Upper lobe of left lung (tissue), 6 donors: ENCODE measurements at places on chromosomes 1 and 21. TPM values are rescaled to one million over a fixed set of nuclear protein-coding genes. Genes with fewer than 3 reads are reported as not detected.
A peak's percentile ranks its signal among the peaks of the same experiment; 100 is the strongest.

- DNase-seq: no peak
Measured at GRCh38 chr21:28485301-28486022, 507.2 kb downstream of the LTN1 start.

DNA sequence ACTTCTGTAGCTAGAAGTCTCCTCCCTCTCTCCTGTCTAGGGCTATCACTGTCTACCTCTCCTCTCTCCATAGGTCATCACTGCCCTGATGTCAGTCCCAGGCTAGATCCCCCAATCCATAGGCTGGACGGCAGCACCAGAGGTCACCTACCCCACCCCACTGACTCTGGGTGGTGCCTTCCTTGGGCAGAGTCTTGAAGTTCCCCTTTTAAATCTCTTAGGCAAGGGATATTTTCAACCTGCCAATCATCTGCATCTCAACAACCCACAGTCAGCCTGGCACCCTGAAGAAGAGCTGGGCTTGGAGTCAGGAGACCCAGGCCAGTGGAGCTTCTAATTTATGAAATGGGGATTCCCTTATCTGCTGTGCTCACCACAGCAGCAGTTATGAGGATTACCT is 13.2 kb downstream of the MYBPH start:
- DNase-seq: no peak

GRCh38 chr1:74674278-74675048 is 871 bp upstream of the ERICH3 start:
- DNase-seq: no peak

DNA sequence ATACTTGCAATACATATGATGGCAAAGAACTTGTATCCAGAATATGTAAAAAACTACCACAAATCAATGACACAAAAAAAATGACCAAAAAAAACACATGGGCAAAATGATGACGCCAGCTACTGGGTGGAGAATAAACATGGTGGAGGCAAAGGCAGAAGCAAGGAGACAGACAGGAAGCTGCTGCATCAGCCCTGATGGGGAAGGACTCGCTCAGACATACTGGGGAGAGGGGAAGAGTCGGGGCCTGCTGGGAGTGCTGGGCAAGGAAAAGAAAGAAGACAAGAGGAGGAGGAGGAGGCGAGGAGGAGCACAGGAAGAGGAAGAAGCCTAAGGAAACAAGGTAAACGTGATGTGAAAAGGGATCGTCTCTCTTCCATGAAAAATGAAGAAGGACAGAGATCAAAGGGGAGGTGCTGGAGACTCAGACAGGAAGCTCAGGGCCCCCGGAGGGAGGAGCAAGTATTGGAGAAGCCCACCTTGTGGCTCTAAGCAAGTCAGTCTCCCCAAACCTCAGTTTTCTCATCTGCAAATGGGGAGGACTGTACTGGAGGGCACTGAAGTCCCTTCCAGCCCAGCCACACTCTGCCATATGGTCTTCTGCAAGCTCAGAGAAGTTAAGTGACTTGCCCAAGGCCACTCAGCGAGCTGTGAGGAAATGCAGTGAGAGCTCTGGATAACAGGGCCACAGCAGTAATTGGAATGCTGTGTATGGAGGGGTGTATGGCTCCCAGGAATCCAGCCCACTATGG is 24.2 kb downstream of the OLFML2B start:
- DNase-seq: no peak

DNA sequence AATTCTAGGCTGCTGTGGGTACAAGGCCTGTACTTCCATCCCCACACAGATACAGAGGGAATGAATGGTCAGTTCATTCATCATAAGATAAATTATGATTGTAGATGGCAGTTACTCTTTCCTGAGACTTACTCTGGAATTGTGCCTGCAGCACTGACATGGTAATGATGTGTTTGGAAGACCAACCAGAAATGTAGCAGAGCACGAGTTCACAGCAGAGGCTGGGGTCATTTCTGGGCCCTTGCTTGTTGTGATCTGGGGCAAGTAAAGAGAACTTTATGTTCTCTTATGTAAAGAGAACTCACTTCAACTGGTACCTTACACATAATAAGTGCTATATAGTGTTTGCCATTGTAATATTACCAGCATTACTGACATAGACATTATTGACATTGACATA is 411.9 kb downstream of the NTNG1 start:
- DNase-seq: no peak

DNA sequence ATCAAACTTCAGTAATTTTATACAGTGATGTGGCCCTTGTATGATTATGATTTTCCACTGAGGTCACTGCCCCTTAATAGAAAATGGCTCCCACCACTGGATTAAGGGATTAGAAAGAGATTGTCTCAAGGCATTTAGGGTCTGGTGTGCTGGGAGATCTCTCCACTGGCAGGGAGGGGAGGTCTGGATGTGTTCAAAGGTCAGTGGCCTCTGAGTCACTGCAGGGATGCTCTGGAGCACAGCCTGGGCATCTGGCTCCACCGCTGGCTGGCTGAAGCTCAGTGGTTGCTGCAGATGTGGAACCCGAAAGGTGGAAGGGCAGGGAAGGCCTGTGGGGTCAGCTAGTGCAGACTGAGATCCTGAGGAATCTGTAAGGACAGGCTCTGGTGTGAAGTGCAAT is 18.3 kb upstream of the CHI3L1 start:
- no peak for DNase-seq

GRCh38 chr1:230842801-230843200 is 25.5 kb downstream of the C1orf198 start:
- no peak for DNase-seq

- DNase-seq: peak; percentile 91
Measured at GRCh38 chr21:35256468-35256988, 207.4 kb upstream of the RUNX1 start.

GRCh38 chr1:63601463-63601862 is 8.3 kb downstream of the PGM1 start:
- no peak for DNase-seq

DNA sequence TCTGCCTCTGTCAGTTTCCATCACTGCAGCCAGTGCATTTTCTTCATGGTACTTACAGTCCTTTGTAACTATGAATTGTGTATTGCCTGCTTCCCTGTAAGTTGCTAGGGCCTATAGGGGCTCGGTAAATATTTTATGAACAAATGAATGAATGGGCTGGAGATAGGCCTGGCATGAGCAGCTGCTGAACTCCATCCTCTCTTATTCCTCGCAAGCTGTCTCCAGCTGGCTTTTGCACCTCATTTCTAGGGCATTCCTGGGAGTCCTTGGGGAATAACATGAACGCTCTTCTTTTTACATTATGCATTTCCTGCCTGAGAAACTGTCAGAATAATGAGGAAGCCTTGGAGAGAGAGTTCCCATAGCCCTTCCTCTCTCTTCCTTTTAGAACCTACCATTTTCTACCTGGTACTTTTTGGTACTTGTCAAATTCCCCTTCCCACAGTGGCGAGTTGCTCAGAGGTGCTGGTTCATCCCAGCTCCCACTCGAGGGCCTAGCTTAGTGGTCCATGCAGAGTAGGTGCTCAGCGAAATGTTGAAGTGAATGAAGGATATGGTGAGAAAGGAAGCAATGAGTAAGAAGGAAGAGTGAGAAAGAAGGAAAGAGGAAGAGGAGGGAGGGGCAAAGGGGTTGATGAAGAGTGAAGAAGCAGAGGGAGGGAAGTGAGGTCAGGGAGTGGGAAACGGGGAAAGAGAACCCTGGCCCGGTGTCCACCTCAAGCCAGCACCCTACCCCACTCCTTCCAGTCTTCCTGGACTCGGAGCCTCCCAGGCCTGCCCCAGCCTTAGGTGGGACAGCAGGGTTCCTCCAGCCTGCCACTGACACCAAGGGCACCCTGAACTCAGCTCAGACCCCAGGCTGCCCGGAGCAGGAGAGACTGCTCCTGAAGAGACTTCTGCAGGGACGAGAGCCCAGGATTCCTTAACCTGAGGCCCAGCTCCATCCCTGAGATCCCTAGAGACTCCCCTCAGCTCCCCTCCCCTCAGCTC is 29.6 kb downstream of the KCNC4 start:
- no peak for DNase-seq

DNA sequence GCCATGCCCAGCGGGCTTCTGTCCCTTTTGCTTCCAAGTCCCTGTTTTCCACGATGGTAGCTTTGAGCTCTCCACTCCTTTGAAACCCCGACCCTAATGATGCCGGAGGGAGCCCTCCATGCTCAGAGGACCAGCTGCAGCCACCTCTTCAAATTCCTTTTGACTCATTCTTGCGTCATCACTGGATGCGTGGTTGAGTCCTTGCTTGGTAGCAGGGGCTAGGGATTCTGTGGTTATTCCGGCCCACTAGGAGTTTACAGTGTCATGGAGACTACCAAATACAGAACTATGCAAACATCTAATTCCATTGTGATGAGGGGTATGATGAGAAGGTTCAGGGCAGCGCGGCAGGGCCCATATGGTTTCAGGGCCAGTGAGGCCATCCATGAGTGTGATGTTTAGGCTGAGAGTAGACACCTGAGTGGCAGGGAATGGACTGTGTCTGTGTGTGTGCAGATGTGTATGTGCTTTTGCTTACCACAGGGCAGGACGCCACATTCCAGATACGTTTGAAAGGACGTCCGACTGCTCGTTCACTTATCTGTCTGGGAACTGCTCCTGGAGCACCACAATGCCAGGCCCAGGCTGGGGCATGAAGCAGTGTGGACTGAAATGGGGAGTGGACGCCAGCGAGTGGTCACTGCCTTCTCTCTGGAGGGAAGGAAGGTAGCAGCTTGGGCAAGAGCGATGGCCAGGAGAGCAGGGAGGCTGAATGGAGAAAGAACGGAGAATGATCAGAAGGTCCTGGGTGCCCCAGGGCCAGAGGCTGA is 30.4 kb upstream of the ZBTB21 start:
- no peak for DNase-seq

DNA sequence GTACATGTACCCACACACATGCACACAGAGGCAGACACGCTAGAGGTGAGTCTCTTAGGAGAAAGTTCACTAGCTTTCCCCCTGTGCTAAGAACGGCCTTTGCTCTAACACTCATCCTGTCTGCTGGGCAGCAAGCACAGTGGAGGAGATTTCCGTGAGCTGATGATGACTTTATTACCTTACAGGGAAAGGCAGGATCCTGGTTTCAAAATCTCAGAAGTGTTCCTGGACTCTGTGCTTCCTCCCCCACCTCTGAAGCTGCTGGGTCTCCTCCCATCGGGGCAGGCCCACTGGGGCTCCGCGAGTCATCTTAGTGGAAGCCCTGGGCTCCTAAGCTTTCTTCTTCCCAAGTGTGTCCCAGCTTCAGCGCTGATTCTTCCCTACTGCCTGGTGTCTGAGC is 2.7 kb downstream of the FAM3B start:
- no peak for DNase-seq

DNA sequence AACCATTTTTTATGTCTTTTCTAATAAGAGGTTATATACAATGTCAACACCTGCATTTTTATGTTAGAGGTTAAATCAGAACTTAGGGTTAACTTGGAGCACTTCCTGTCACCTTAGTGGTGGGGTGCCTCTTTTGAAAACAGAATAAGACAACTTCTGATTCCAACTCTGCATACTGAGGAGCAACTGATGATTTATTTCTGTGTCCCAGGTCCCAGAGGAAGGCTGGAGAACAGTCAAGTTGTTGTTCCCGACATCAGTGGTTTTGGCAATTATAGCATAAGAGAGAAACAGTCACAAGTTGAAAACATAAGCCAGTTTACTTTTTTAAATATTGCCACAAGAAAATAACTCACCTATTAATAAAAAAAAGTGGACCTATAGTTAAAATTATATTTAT is 871.0 kb upstream of the ADAMTS5 start:
- DNase-seq: no peak

- no peak for DNase-seq
Measured at GRCh38 chr1:56322211-56322610, 257.2 kb downstream of the PLPP3 start.

GRCh38 chr1:34639701-34640100 is 115.1 kb upstream of the GJB5 start:
- peak; percentile 40 for DNase-seq

GRCh38 chr1:113490384-113490783 is 100.1 kb downstream of the MAGI3 start:
- DNase-seq: no peak

RGS4 gene
- 0.52 TPM for total RNA-seq

RPE65 gene
- total RNA-seq: not detected

PDE9A gene
- total RNA-seq: 11.8 TPM

SMIM12 gene
- total RNA-seq: 46.6 TPM

CRYZL1 gene
- 22.1 TPM for total RNA-seq

DMRTA2 gene
- not detected for total RNA-seq

C1orf141 gene
- 1.0 TPM for total RNA-seq
